ENCODE measurements at places on chromosomes 7 and 10.

DNA sequence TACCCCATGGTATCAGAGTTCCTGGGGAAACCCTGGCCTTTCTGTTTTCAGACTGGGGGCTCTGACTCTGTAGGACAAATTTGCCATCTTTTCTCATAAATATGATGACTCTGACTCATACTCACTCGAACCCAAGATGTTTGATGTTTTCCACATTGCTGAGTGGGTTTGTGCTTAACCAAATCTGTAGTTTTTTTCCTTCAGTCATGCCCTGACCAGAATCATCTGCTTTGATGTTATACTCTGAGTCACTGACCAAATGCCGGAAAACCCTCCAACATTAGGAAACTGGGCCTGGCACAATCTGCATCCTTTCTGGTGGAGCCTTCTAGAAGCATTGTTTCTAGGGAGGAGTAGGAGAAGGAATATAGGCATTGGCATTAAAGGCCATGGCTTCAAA lies 118.7 kb downstream of the C10orf105 start:
- no peak for DNase-seq

- no peak for DNase-seq
These were observed 225.6 kb upstream of the MGMT start for GRCh38 chr10:129241461-129241860.

- DNase-seq, result no peak
These were observed 37.7 kb downstream of the BRI3 start for GRCh38 chr7:98319176-98319575.

GRCh38 chr10:96988426-96988825 lies 156.3 kb downstream of the LCOR start:
- DNase-seq, result no peak

DNA sequence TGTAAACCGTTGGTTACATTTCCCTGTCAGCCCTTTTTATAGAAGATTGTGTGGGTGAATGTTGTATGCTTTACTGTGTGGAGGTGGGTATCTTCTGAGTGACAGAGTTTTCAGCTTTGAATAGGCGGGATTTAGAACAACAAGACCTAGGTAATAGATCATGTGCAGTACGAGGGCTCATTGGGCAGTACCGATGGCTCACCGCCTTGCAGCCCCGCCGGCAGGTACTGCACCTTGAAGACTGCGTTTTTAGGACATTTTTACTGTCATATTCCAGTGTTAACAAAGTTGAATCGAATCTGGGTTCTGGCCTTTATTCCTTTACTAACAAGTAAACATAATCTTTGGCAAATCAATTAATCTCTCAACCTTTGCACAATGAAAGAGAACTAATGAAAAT lies 55.9 kb upstream of the NCF1 start:
- no peak for DNase-seq

DNA sequence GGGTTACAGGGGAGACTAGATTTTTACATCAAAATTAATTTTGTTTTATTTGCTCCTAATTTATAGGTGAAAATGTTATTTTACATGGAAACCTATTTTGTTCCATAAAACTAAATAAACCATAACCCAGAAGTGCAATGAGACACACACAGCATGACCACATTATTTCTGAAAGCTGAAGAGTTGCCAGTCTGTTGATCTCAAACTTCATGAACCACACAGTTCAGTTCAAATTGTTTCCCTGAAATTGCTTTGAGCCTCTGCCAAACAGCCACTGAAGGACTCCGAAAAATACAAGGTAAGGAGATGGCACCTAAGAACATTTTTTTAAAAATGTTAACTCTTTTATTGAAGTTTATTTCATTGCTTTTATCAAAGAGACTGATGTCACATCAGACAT lies 25.0 kb upstream of the ITGB8 start:
- no peak for DNase-seq

DNA sequence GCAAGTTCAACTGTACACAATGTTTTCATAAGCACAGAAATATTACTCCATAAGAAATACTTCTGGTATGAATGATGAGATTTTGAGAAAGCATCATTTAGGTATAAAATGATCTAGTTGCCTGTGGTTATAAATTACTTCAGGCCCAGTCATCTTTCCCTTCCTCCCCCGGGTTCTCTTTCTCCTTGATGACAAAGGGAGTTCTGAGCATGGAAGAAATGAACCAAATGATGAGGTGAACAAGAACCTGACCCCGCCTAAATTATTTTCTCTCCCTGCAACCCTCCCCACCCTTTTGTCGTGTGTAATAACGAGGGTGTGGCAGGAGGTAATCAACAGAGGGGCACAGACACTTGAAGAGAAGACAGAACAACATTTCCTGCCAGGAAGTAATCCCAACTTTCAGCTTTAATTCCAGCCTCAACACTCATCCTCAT lies 319.6 kb upstream of the SP8 start:
- no peak for DNase-seq

DNA sequence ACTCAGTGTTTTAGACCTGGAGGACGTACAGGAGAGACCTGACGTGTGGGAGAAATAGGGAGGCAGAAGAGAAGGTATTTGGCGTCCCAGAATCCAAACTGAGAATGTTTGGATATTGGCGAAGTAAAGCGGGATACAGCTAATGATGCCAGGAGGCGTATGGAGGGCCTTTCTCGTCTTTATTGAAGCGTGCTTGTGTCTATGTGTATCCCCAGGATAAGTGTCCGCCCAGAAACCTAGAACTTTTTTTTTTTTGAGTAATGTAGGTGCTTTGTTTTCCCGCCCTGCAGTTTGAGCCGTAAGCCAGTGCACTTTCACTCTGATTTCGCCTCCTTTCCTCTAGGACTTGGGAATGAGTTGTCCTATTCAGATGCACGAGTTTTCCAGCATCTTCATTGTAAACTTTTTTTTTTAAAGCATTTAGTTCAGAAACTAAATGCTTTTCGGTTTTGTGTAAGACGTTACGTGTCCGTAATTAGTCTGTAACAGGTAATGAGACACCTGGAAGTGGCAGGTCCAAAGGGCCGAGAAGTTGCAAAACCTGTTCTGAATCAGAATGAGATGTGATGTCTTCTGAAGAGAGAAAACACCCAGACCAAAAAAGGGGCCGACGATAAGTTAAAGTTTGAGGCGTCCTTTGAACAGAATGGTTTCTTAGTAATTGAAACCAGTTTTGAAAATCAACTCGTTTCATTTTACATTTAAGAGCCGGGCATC lies 746 bp downstream of the ARL5B start:
- no peak for DNase-seq

DNA sequence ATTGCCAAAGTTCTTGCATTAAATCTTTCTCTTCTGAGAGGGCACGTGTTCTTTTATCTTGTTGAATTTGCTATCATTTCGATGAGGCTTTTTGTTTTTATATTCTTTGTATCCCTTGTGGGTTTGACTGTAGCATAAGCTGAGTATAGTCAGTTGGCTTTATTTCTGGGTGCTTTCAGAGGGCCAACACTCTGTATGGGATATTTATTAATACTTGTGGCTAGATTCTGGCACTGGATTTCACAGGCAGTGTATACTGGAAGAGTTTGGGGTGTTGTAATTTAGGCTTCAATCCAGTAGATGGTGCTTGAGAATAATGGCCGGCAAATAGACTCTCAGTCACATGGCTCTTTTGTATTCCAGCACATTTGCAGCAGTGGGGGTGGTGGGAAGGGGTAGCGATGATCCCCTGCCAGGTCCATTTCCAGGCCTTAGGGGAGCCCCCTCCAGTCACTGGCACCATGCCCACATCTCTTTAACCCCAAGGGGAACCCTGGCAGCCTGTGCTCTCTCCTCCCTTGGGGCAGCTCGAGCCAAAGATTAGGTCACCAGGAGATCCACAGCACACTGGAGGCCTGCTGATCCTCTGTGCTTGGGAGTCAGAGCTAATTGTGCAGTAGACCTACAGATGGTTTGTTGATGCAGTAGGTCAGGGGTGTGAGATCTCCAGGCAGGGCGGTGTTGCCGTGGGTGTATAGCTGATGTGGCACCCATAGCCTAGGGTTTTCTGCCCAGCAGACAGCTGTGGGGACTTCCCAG lies 81.8 kb downstream of the PTPN20 start:
- DNase-seq, result no peak

Data from stimulated activated CD8-positive, alpha-beta memory T cell treated with anti-CD3 and anti-CD28 coated beads, Interleukin-15, amount 100 ng/mL, for 1 hour (primary cell).